ENCODE measurements at places on chromosomes 12 and 14. TPM values are rescaled to one million over a fixed set of nuclear protein-coding genes. Genes with fewer than 3 reads are reported as not detected.

GRCh38 chr12:44677724-44678123, 198.4 kb downstream of the NELL2 start:
- no peak for DNase-seq

DNA sequence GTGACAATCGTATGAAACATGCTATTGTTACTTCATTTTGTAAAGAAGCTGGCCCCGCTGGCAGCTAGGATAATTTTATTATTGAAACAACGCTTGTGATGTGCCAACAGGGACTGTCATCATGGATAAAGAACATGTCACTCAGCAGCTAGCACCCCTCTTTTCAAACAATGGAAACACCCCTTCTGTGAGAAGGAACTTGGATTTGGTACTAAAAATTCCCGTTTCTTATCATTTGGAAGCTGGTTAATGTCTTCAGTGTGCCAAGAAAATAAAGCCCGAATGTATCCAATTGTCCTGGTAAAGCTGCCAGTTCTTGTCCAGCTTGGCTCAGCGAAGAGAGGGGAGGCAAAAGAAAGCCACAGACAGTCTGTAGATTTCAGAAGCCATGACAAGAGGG, 186.6 kb downstream of the PHLDA1 start:
- DNase-seq = no peak

GRCh38 chr12:3018284-3019004, 58.7 kb upstream of the TSPAN9 start:
- DNase-seq = no peak

GRCh38 chr12:57272337-57273151, 21.6 kb upstream of the STAC3 start:
- DNase-seq = no peak

- DNase-seq = peak; percentile 38
Measured at GRCh38 chr12:48795550-48796455, 6.9 kb upstream of the ADCY6 start.

DNA sequence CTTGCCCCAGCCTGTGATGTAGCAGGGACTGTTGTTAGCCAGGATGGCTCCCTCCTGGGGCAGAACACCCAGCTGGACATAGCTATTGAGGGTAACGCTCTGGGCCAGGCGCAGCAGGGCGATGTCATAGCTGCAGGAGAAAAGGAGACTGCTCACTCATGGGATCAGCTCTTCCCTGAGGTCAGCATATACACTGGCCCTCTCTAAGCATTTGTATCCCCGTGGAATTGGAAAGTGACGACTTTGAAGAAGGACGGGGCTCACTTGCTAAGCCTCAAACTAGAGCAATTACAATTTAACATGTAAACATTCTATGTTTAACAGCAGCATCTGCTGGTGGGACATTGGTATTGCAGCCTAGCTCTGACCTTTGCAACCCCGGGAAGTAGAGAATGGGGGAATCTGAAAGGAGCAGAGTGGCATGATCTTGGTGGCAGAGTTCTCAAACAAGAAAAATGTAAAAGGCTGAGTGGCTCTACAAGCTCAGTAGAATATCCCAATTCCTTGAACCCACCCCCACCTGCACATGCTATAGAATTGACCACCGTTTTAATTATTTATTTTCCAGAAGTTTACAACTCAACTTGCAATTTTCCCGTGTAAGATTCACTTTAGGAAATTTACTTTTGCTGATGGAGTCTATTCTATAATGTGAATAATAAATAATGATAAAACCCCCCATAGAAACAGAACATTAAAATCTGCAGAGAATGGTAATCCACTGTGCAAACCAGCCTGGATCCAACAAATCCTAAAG, 5.0 kb downstream of the CELA1 start:
- DNase-seq = peak; percentile 78

DNA sequence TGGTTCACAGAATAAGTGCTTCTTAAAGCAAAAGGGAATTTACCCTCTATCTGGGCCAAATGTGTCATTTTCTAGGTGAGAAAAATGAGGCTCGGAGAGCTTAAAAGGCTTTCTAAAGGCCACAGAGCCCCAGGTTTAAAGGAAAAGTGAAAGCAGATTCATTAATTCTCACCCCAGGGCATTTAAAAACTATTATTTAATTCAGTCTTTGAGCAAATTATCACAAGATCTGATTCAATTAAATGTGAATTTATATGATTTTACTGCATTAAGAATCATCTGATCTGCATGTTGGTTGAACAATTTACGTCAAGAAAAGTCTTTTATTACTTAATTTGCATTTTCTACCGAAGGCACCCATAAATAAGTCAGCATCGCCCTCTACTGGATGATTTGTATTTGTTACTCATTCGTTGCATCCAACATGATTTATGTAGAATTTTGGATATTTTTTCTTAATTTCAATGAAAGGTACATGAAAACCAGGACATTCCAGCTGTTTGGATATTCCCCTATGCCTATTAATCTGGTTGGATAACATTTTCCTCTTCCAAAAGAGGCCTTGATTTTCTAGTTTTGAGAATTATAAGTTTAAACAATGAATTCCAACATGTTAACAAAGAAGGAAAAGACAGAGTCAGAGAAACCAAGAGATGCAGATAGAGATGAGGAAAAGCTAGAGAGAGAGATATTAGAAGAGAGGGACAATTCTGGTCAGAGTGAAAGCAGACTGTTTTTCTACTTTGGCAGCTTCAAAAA, 19.1 kb upstream of the DHRS7 start:
- DNase-seq = peak; percentile 85

Gene HHIPL1
- polyA plus RNA-seq = not detected

Gene KRT79
- polyA plus RNA-seq = not detected

- DNase-seq = no peak
Measured at GRCh38 chr14:52447236-52447635, 105.1 kb downstream of the TXNDC16 start.

Gene IL26
- polyA plus RNA-seq = 0.17 TPM
